Suppressor macrophage treated with lipopolysaccharide for 4 hours (primary cell): ENCODE measurements at places on chromosomes 1 and 21.

DNA sequence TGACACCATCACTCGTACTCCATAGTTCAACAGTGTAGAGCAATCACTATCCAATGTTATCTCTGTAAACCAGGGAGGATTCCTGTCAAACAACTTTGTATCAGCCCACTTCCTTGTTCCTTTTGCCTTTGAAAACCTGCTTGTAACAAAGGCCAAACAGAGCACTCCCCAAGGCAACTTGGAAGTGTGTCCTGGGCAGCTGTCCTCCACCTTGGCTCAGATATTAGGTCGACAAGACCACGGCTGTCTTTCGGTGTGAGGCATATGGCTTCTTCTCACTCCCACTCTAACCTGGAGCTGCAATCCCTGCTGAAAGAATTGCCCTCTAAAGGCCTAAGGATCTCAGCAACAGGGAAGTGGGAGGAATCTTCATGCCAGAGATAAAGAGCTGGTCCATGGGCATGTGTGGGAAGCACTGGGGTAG is 66.7 kb downstream of the ITPKB start:
- no peak for DNase-seq

DNA sequence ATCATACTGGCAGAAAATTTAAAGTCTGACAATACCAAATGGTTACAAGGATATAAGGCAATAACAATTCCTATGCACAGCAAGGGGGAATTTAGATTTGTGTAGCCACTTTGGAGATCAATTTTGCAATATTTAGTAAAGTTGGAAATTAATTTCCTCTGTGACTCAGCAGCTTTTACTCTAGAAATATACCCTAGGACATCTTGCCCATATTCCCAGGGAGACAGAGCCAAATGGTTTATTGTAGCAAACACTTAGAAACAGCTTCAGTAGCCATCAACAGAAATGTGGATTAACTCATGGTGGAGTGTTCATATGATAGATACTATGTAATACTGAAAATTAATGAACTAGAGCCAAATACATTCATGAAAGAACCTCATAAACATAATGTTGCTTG is 104.6 kb downstream of the BACH1 start:
- no peak for DNase-seq

DNA sequence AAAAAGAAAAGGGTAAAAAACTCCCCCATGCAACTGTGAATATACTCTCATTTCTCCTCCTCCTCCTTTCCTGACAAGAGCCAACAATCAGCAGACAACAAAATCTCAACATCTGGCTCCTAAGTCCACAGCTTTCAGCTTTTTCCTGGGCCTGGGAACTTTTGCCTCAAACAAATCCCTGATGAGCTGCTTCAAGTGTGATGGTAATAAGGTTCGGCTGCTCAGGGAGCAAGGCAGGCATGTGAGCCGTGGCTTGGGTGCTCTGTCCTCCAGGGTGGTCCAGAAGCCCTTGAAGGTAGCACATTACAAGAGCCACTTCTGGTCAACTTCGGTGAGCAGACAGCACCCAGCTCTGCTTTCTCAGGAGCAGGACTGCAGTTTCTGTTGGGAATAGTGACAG is 46.3 kb downstream of the ITPKB start:
- no peak for DNase-seq

DNA sequence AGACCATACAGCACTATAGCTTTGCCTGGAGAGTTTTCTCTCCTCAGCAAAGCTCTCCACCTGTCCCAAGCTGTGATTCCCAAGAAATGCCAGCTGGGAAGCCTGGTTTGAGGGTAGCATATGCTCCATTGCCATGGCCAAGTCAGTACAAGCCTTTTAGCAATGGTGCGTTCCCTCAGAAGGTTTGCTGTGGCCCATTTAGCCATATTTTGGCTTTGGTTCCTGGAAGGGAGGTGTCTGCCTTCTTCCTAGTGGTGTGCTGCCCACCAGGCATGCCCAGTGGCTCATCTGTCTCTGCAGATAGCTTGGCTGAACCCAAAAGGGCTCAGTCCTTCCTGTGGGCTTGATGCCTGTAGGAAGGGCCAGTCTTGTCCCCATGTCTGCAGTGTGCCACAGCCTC is 32.4 kb downstream of the GALNT2 start:
- DNase-seq, result no peak

GRCh38 chr1:168506204-168506819 is 37.5 kb downstream of the XCL2 start:
- peak; percentile 65 for DNase-seq
